ENCODE measurements at places on chromosomes 2 and 18.

DNA sequence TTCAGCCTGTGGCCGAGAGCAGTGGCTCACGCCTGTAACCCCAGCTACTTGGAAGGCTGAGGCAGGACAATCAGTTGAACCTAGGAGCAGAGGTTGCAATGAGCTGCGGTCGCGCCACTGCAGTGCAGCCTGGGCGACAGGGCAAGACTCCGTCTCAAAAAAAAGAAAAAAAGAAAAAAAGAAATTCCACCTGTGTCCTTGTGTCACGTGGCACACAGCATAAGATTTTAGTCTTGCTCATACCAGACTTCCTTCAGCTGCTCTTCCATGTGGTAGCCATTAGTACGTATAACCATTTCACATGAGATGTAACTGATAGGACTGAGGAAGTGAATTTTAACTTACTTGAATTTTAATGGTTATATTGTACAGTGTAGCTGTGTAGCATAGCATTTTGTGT lies 4.0 kb downstream of the NOP58 start:
- DNase-seq = no peak

GRCh38 chr18:68041327-68041726 lies 524.8 kb upstream of the DSEL start:
- no peak for DNase-seq

GRCh38 chr2:25954199-25954752 lies 28.0 kb downstream of the KIF3C start:
- no peak for DNase-seq

DNA sequence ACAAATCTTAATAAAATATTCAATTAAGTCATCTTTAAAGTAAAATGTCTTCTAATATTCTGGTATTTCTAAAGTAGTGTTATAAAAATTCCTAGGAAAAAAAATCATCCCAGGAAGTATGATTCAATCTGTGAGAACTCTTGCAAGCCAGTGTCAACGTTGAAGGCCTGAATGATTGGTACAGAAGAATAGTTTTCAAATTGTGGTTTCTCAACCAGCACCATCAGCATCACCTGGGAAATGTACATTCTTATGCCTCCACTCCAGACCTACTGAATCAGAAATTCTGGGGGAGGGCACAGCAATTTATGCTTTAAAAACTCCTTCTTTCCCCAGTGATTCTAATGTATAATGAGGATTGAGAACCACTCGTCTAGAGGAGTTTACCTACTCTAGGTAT lies 62.3 kb upstream of the C2orf15 start:
- DNase-seq = no peak

All from NCI-H1694 (cell line).